Fibroblast of skin of left biceps (primary cell): ENCODE measurements at places on chromosomes 7 and 10.
A peak's percentile ranks its signal among the peaks of the same experiment; 100 is the strongest.

- DNase-seq: no peak
Measured at GRCh38 chr10:78981257-78981969, 87.4 kb upstream of the ZMIZ1 start.

DNA sequence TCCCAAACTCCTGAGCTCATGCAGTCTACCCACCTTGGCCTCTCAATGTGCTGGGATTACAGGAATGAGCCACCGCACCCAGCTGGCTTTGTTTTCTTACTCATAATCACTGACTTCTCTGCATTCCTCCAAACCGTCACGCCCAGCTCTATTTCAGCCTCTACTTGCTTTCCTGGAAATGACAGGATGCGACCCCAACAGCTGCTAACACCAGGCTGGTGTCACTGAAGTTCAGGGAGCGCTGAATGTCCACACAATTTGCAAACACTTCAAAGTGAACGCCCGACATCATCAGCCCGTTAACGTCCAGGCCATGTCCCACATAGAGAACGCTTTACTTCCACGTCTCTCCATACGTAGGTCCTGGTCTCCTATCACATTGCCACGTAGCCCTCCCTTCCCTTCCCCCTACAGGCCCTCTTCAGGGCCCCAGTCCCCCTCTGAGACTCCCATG, 12.8 kb upstream of the PROSER2 start:
- DNase-seq: no peak

DNA sequence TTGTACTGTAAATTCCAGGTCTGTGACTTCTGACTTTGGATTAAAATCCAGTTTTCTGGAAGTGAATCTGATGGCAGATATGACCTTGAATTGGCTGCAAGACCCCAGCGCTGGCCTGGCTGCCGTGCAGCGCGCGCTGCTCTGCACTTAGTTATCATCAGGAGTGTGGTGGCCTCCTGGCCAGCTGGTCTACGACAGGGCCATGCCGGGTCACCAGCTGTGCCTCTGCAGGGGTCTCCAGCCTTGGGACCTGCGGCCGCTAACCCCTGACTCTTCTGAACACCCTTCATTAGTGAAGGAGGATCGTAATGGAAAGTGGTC, 190.7 kb upstream of the SH2B2 start:
- DNase-seq: no peak

- no peak for DNase-seq
Measured at GRCh38 chr7:37352251-37352880, 96.3 kb downstream of the ELMO1 start.

DNA sequence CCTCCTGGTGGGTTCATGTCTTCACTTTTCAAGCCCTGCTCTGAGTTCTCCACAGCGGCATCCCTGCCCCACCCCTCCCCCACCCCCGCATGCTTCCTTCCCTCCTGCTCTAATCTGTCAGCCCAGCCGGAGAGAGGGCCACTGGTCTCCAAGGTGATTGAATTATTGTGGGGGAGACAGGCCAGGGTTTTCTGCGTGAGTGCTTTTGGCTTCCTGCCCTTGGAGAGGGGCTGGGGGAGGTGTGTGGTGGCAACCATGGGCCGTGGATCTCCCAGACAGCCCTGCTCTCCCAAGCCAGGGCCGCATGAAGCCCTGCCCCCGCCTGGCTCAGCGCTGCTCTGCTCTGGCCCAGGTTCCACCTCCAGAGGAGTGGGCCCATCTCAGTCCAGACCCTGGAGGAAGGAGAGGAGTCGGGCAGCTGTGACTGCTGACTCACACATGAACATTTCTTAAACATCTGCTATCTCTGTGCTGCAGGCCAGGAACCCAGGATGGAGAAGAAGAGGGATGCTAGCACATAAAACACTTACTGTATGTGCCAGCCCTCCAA, 109.9 kb downstream of the ZMIZ1 start:
- peak; percentile 75 for DNase-seq

- DNase-seq: no peak
Measured at GRCh38 chr10:17041626-17042520, 87.7 kb downstream of the CUBN start.
